Uterine smooth muscle cell (primary cell): ENCODE measurements at places on chromosomes 3 and 15. TPM values are rescaled to one million over a fixed set of nuclear protein-coding genes. Genes with fewer than 3 reads are reported as not detected.

MFN1 gene
- 58.2 and 62.9 TPM in 2 replicates for total RNA-seq

AMOTL2 gene
- total RNA-seq: 75.3 and 100 TPM in 2 replicates

ZNF860 gene
- total RNA-seq: 0.37 and 0.66 TPM in 2 replicates

KLHL40 gene
- total RNA-seq: not detected in 2 replicates

ZNF80 gene
- total RNA-seq: not detected in 2 replicates

GPR149 gene
- total RNA-seq: not detected in 2 replicates

SLC24A5 gene
- not detected in 2 replicates for total RNA-seq
